ENCODE measurements at places on chromosomes 13 and 19.

GRCh38 chr19:34480971-34481841 is at the start of gene WTIP:
Gene WTIP, plus strand, starts transcription at chr19:34481758. Its CDS starts 217 bp downstream, at chr19:34481975.
- no peak for DNase-seq

- no peak for DNase-seq
Measured at GRCh38 chr13:43730642-43731041, 56.1 kb downstream of the ENOX1 start.

GRCh38 chr19:41296433-41296871 is 13.5 kb upstream of the CCDC97 start:
- no peak for DNase-seq

DNA sequence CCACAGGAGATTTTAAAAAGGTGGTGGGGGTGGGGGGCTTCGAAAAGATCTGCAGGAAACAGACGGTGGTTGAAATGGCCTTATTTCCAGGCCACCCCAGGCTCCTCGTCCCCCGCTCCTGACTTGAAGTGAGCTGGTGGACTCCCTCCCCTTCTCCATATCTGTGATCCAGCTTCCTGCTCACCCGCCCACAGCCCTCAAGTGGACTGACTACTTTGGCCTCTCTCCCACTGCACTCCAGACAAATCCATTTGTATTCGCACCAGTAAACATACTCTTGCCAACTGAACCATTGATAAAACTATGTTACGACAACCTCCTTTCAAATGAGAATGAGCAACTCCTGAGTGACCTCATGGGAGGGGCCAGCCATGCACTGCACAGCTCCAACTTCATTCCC is 259.5 kb downstream of the COL4A1 start:
- DNase-seq, result no peak

GRCh38 chr19:18898081-18898606 is 2.2 kb upstream of the CERS1 start:
- no peak for DNase-seq

- no peak for DNase-seq
Measured at GRCh38 chr19:18774782-18775444, 16.2 kb downstream of the COMP start.

DNA sequence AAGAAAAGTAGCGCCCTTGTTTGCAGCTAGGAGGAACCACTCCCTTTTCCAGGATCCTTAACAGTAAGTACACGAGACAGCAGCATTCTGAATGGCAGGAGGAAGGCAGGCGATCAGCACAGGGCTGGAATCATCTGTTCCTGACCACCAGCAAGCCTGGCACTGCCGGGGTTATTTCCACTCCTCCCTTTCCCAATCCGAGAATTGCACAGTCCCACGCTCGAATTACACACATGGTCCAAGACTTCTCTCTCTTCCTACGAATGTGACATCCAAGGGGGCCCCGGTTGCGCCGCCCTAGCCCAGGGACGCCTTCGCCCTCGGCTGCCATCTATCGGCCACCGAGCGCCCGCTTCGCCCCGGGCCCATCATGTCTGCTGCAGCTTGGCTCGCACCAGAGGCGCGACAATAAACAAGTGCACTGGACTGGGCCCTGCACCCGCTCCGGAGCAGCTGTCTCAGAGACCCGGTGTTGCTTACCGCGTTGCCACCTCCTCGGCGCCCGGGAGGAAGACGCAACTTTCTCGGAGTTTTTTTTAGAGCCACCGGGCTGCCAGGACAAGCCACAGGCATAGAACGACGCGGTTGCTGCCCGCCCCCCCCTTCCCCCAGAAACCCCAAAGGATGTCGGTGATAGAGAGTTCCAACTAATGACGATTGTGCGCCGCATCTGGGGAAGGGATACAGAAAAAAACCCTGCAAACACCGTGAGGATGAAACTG is at the start of gene SLITRK5:
Gene SLITRK5 (plus strand): TSS at position 341 of the 722 bp plus-strand sequence. CDS start 4,018 bp downstream, outside the sequence.
- peak; percentile 46 for DNase-seq

- DNase-seq, result no peak
Measured at GRCh38 chr13:25686831-25687470, 315.2 kb downstream of the ATP8A2 start.

DNA sequence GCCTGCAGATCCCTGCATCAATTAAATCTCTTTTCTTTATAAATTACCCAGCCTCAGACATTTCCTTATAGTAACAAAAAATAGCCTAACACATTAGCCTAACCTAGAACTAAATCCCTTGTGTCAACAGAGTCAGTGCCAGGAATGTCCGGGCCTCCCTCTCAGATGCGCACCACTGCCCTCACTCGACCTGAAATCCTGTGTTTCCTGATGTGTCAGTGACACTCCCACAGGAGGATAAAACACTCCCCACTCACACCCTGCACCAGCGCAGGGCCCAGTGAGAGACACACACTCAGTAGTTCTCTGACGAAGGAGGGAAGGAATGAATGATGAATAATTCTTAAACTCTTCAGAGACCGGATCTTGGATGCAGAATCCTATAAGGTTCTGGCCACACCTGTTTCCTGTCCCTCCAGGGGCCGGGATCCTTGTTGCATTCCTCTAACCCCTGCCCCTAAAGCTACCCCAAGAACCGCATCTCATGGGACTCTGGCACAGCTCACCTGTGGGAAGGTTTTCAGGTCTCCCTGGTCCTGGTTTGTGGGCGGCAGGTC is 3.1 kb downstream of the CEACAM3 start:
- no peak for DNase-seq

- no peak for DNase-seq
Measured at GRCh38 chr19:53521373-53522202, 16.4 kb upstream of the ZNF331 start.

GRCh38 chr19:14395710-14396336 is 14.6 kb downstream of the ADGRE5 start:
- DNase-seq, result peak; percentile 54

- no peak for DNase-seq
Measured at GRCh38 chr19:14467816-14468215, 7.3 kb downstream of the PTGER1 start.

DNA sequence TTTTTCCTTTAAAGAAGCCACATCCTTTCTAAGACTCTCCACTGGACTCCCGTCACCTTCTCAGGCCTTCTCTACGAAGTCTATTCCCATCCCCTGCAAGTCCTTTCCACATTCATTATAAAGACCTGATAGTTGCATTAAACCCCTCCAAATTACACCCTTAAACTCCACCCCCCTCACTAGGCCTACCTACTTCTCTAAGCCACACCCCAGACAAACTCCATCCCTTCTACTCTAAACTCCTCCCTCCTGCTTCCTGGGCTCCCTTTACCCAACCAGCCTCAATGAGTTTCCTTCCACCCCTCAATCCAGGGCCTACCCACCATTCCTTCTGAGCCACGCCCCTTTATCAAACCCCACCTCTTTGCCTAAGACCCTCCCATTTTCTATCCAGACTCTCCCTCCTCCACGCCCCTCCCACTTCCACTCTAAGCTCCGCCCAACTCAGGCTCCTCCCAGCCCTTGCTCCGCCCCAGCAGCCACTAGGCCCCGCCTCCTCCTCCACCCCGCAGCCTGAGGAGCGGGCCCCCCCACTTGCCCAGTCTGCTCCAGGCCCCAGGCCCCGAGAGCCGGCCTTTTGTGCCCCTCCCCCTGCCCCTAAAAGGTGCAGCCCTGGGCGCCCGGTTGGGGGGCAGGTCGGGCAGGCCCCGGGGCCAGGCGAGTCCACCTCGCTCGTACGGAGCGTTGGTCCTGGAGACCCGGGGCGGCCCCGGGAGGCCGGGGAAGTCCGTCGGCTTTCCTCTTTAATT is 424 bp downstream of the FIZ1 start:
- peak; percentile 93 for DNase-seq

GRCh38 chr13:109717686-109718085 is 68.7 kb downstream of the IRS2 start:
- DNase-seq, result no peak

DNA sequence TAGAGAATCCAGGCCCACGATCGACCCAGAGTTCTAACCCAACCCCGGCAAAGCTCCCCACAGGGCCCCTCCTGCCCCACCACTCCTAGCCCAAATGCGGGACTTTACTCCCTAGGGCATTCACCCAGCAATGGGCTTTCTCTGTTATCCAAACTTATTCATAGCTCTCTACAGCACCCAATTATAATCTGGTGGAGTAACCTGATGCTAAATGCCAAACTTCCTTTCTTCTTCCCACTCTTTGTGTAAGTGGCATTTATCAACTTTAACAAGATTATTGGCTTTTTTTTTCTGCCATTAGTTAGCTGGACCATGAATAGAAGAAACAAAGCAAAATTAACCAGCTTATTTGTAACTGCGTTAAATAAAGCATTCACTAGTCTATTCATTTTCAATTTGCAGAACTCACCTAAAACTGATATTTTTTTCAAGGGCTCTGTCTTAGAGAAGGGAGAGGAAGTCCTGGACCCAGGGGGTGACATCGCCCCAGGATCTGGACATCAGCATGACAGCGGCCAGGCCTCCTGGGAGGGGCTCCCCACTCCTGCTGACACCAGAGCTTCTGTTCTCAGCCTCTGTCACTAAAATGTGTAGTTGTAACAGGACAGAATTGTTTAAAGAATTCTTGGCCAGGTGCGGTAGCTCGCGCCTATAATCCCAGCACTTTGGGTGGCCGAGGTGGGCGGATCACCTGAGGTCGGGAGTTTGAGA is 1.5 kb downstream of the FAM124A start:
- no peak for DNase-seq

DNA sequence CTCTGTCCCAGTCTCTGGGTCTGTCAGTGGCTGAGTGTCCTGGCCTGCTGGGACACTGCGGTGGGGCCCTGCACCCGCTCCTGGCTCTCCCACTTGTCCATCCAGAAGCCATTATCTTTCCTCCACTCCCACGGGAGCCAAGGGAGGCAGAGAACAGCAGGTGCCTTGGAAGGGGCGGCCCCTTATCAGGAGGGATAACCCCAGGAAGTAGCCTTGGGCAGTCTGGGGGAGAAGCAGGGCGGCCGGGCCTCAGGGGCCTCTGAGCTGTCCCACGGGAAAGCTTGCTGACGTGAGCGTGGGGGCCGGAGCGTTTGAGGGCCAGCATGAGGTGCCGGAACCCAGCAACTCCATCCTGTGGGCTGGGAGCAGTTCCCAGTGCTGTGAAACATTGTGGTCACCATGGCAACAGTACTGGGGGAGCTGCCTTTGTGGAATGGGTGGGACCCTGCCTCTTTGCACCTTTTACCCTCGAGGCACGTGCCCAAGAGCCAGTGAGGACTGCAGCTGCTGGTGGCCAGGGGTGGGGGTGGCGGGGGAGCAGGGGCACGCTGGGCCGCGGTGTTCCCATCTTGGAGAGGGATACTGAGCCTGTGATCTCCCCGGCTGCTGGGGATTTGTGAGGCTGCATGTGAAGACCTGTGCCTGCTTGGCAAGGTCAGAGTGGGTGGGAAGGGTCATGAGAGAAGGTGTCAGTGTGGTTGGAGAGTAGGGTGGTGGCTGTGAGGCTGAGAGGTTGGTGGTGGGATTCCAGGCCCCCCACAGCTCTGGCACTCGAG is 20.9 kb downstream of the KLHL26 start:
- DNase-seq, result no peak

- no peak for DNase-seq
Measured at GRCh38 chr19:6259312-6259861, 20.4 kb downstream of the MLLT1 start.

DNA sequence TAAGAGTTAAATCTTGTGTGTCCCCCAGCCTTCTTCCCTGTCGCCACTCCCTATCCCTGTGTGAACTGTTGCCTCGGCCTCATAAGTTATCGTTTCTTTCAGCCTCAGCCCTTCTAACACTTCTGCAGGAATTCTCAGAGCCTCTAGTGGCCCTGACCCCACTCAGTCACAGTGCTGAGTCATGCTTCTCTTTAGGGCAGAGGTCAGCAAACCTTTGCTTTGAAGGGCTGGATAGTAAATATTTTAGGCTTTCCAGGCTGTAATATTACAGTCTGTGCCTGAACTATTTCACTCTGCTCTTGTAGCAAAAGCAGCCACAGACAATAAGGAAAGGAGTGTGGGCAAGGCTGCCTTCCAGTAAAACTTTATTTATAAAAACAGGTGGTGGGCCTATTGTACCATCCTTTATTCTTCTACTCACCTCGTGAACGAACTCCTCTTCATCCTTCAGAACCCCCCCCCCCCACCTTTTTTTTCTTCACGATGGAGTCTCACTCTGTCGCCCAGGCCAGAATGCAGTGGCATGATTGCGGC is 22.1 kb downstream of the MYO9B start:
- no peak for DNase-seq

- DNase-seq, result no peak
Measured at GRCh38 chr19:58196901-58197616, 14.2 kb downstream of the ZNF274 start.

GRCh38 chr13:97440598-97441170 is 6.7 kb downstream of the RAP2A start:
- DNase-seq, result no peak

- DNase-seq, result no peak
Measured at GRCh38 chr19:32330213-32330857, 15.1 kb upstream of the ZNF507 start.

- no peak for DNase-seq
Measured at GRCh38 chr13:110915874-110916206, 971 bp upstream of the ANKRD10 start.

- no peak for DNase-seq
Measured at GRCh38 chr13:28347456-28348371, 147.2 kb downstream of the FLT1 start.

- DNase-seq, result no peak
Measured at GRCh38 chr13:92017737-92018136, 619.3 kb downstream of the GPC5 start.

DNA sequence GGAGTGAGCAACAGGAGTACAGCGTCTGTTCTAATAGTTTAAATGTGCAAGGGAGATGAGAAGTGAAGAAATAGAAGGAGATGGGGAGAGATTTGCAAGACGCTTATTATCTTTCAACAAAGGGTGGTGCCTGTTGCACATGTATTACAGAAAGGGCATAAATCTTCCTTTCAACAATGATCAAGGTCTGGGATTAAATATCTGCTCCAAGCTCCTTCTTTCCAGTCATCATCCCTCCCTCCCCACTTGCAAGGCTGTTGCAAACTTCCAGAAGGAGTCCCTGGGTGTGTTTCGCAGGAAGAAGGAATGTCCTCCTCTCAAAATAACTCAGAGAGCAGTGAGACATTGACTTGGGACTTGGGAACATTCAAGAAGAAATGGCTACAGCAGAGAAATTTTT is 63.5 kb upstream of the MYCBP2 start:
- DNase-seq, result no peak

DNA sequence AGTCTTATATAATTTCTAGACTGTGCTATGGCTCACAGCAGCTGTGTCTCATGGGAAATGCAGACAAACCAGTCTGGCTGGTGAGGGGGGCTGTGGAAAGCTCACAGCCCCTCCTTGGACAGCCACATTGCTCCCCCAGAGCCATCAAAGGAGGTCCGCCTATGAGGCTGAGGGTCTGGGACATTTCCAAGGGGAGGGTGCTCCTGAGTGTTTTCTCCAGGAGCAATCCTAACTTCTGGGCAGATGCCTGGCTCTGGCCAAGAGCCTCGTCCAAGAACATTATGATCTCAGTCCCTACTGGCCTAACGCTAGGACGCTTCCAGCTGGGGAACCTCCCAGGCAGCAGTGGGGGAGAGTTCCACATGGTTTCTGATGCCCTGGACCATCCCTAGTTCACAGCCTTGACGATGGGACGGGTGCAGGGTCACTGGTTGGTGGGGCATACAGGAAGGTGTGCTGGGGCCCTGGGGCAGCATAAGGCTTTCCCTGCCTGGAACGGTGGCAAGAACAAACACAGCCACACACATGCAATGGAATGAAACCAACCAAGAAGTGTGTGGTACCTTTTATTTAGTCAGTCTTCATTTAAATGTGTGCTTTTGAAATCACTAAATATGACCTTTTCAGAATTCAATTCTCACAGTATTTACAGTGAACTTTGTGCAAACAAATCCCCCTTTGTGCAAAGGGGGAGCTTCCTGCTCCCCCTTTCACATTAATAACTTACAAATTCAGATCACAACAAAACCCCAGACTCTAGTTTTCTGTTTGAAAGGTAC is 60.6 kb downstream of the CDADC1 start:
- no peak for DNase-seq

GRCh38 chr13:59745392-59745788 is 418.3 kb downstream of the DIAPH3 start:
- no peak for DNase-seq
